ENCODE measurements at places on chromosomes 3 and 15. TPM values are rescaled to one million over a fixed set of nuclear protein-coding genes. Genes with fewer than 3 reads are reported as not detected.

Gene HCLS1
- not detected for total RNA-seq

Gene GOLGA6L9
- 3.1 TPM for total RNA-seq

Gene APH1B
- total RNA-seq: 1.6 TPM

Gene SEMA3B
- 237 TPM for total RNA-seq

Gene ITGA11
- 1.2 TPM for total RNA-seq

Gene IL17RE
- total RNA-seq: 0.15 TPM

Gene CCDC9B
- total RNA-seq: 47.7 TPM
